ENCODE measurements at places on chromosomes 6 and 20.

DNA sequence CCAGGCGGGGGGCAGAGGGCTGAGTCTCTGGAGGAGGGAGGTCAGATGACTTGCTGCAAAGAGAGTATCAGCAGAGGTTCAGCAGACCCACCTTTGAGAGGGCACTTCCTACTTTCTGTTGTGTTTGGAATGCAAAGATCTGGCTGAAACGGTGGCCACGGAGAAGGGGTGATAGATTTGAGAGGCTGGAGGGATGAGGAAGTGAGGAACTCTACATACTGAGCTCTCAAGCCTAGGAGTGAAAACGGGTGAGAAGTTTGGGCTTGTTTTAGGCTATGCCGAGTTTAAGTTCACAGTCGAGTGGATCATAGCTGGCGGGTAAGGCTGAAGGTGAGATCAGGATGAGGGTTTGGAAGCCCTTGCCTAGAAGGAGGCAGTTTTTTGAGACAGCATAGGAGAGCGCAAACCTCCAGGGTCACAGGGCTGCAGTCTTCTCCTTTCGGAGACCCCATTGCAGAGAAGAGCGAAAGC lies 477 bp upstream of the ITPA start:
- peak; percentile 3 for DNase-seq

DNA sequence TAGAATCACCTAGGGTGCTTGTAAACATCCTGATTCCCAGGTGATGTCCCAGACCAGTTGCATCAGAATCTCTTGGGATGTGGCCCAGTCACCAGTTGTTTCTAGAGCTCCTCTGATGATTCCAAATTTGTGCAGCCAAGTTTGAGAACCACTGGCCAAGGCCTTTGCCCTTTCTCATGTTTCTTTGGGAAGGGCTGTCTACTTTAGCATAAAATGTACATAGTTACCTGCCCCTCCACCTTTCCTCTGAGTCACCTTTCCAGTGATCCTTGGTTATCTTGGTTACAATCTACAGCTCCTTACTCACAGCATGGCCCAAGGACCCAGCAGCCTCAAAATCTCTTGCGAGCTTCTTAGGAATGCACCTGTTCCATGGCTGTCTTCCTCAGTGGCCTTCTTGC lies 266.4 kb upstream of the PRND start:
- no peak for DNase-seq

- no peak for DNase-seq
Measured at GRCh38 chr6:39075807-39076622, 27.4 kb downstream of the GLP1R start.

- DNase-seq = no peak
Measured at GRCh38 chr6:109117346-109118035, 22.2 kb downstream of the CEP57L1 start.

DNA sequence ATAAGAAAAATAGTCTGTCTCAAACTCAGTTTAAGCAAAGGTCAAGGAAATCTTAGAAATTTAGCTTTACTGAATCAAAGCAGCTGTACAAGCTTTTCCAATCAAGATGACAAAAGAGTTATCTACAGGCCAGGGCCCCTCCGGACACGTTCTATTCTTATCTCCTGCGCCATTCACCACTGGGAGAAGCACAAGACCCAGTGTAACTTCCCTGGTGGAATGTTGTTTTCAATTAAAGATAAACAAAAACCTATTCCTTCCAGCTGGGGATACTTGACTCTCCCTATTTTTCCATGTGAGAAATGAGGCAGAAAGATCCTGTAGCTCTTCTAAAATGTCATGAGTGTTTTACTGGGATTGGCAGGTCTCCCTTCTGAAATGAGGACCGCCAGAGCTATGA lies 123.3 kb downstream of the TBX18 start:
- DNase-seq = no peak

DNA sequence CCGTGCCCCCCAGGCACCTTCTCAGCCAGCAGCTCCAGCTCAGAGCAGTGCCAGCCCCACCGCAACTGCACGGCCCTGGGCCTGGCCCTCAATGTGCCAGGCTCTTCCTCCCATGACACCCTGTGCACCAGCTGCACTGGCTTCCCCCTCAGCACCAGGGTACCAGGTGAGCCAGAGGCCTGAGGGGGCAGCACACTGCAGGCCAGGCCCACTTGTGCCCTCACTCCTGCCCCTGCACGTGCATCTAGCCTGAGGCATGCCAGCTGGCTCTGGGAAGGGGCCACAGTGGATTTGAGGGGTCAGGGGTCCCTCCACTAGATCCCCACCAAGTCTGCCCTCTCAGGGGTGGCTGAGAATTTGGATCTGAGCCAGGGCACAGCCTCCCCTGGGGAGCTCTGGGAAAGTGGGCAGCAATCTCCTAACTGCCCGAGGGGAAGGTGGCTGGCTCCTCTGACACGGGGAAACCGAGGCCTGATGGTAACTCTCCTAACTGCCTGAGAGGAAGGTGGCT lies 960 bp downstream of the TNFRSF6B start:
- no peak for DNase-seq

All from fibroblast of skin of right biceps (primary cell).